HT1080 (cell line): ENCODE measurements at places on chromosomes 1 and 21. TPM values are rescaled to one million over a fixed set of nuclear protein-coding genes. Genes with fewer than 3 reads are reported as not detected.
A peak's percentile ranks its signal among the peaks of the same experiment; 100 is the strongest.

- no peak for DNase-seq
Observed at GRCh38 chr1:94593611-94594010, 52.1 kb upstream of the F3 start.

DNA sequence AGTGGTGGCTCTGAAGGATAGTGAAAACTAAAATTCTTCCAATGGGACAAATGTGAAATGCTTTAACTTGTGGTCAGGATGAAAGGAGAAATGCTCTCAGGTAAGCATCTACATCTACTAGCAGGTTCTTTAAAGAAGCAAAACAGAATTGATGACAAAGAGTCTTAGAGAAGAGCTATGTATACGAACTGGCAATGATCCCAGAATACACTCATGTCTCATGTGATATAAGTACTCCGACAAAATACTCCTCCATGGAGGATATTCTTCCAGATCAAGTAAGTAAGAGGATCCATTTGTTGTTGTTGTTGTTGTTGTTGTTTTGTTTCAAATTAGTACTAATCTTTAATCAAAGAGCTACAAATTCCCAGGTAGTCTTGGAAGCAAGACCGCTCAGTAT is 174.0 kb upstream of the ATP1B1 start:
- DNase-seq, result peak; percentile 51

DNA sequence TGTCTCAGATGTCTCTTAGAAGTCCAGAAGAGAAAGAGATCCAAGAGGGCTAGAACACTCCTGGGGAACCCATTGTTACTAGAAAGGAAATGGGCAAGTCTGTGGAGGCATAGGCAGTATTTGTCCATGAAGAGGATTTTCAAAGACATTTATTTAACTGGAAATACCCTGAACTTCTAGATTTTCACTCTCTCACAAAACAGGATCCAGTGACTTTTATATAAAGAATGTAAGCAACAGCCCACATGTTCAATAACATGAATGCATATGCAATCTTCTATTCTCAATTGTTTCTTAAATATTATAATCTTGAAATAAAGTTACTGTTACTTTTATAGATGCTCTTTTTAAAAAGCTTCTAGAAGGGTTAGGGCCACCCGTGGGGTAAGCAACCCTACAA is 53.4 kb downstream of the TBX15 start:
- DNase-seq, result no peak

STIL gene
- total RNA-seq, result 23.8 and 30.6 TPM in 2 replicates

ASPM gene
- total RNA-seq, result 33.5 and 36.9 TPM in 2 replicates

KRTAP12-2 gene
- not detected in 2 replicates for total RNA-seq

DNA sequence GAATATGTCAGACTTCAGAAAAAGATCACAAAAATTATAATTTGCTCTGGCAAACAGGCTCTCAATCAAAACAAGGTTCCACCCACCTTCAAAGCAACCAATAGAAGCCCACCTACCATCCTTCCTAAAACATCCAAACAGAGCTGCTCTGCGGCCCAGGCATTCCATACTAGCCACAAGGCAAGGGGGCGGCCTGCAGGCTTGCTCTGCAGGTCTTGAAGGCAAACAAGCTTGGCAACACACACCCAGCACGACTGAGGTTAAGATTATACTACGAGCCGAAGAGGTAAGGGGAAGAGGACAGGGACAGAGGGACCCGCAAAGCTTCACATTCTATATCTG is 207.3 kb downstream of the SLC45A1 start:
- DNase-seq, result peak; percentile 62

RGSL1 gene
- total RNA-seq, result 0.02 TPM in 1 of 2 replicates, not detected in the other

DNA sequence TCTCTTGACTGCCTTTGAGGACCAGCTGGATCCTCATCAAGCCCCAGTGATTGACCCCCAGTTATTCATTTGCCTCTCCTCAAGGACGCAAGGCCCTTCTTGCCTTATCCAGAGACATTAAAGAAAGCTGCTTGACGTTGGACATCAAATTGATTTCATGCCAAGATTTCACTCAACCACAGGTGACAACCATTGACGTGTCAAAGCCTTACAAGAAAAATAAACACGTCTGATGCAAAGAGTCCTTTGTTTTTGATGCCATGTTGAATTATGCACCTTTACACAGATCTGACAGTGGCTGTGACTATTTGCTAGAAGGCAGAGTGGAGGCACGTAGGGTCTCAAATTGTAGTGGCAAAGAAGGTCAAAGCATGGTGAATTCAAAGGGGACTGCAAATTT is 666.2 kb upstream of the CAMK1G start:
- DNase-seq, result no peak

GRCh38 chr1:75531570-75531969 is 79.3 kb downstream of the SLC44A5 start:
- no peak for DNase-seq

RNU1-1 gene
- total RNA-seq, result under 0.01 TPM in 1 of 2 replicates, not detected in the other

ZNF678 gene
- total RNA-seq, result 5.3 and 5.7 TPM in 2 replicates

PYHIN1 gene
- total RNA-seq, result 0.26 TPM in 1 of 2 replicates, not detected in the other

AUNIP gene
- total RNA-seq, result 12.8 and 15.8 TPM in 2 replicates

DNA sequence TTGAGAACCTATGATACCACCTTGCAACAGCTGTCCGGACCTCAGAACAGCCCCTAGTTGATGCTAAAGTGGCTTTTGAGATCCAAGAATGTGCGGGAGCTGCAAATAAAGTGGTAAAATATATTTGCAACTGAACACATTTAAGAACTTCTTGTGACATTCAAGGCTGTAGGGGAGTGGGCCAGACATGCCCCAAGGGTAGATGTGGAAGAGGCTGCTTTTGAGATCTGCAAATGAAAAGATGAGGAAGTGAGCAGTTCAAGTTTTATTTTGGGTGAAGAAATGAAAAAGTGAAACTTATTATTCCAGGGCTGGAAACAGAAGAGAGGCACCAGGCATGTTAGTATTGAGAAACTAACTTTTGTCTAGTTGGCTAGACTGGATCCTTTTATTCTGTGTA is 359.5 kb upstream of the PLXNA2 start:
- DNase-seq, result no peak

GRCh38 chr1:224922404-224923164 is 6.9 kb upstream of the DNAH14 start:
- DNase-seq, result peak; percentile 29

DNA sequence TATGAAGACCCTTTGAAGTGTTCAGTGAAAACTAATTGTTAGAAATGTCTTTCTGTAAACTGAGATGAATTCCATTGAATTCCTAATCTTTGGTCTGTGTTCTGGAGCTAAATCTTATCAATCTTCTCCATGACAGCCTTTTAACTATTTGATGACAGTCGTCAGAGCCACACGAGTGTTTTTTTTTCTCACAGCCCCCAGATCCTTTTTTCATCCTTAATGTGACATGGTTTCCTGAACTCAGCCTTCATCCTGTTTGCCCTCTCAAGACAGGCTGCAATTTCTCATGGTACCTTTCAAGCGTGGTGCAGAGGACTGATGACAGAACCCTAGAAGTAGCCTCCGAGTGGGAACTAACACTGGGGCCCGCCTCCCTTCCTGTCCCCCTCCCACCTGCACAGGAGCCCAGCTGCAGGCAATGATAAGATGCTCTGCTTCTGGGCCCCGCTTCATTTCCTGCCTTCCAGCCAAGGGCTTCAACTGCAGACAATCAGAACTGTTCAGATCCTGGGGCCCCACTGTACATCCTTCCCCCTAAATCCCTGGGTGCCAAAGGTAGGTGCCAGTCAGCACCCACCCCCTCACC is 114.6 kb upstream of the VAV3 start:
- no peak for DNase-seq
